ENCODE measurements at places on chromosomes 12 and 14.

- no peak for DNase-seq
These were observed 78.4 kb upstream of the KRR1 start for GRCh38 chr12:75589801-75590200.

DNA sequence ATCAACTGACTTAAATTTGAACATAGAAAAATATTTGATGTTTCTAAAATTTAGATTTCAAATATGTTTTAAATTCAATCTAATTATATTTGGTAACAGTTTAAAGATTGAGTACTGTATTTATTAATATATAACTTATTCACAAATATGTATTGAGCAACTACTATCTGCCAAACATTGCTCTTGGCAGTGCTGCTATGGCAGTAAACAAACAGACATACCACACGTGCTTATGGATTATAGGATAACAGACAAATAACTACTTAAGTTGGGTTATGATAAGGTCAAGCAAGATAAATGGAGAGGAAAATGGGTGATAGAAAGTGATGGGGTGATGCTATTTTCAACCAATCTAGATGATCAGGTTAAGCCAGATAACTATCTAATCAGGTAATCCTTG lies 538.1 kb downstream of the C12orf50 start:
- DNase-seq = no peak

GRCh38 chr14:84197704-84198103 lies 1332.2 kb upstream of the FLRT2 start:
- no peak for DNase-seq

DNA sequence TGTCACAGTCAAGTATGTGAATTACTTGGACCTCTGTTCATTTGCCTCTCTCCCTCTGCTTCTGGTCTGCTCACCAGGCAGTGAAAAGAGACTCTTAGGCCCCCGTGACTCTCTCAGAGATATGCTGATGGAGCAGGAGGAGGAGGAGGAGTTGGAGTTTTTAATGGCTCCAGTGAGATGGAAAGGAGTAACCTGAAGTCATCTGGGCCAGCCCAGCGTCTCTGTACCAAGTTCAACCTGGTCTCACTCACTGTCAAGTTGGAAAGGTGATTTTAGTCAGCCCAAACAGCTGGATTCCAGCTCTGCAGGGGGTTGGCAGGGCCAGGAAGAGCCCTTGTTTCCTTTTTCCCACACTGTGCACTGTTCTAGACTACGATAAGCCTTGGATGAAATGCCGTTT lies 48.6 kb downstream of the SH2B3 start:
- no peak for DNase-seq

- DNase-seq = no peak
These were observed 89.4 kb downstream of the KIF26A start for GRCh38 chr14:104227806-104228205.
